ENCODE measurements at places on chromosomes 3 and 15. TPM values are rescaled to one million over a fixed set of nuclear protein-coding genes. Genes with fewer than 3 reads are reported as not detected.

The ZNF717 gene
- 8.4 TPM for total RNA-seq

GRCh38 chr3:136184703-136185102, 11.4 kb downstream of the MSL2 start:
- H3K4me1 ChIP-seq, result peaks cover 79% of the 10 kb centered on the region
- H3K27ac ChIP-seq, result no peak overlapping the region
- H3K27me3 ChIP-seq, result no peaks in the 10 kb centered on the region
- no peak for DNase-seq
- H3K4me3 ChIP-seq, result no peak overlapping the region

- no peaks in the 10 kb centered on the region for H3K27me3 ChIP-seq
- peaks cover 11% of the 10 kb centered on the region for H3K4me1 ChIP-seq
- no peak for DNase-seq
- no peak overlapping the region for H3K4me3 ChIP-seq
These were observed 269.6 kb upstream of the CFAP20DC start for GRCh38 chr3:59319442-59319841.

DNA sequence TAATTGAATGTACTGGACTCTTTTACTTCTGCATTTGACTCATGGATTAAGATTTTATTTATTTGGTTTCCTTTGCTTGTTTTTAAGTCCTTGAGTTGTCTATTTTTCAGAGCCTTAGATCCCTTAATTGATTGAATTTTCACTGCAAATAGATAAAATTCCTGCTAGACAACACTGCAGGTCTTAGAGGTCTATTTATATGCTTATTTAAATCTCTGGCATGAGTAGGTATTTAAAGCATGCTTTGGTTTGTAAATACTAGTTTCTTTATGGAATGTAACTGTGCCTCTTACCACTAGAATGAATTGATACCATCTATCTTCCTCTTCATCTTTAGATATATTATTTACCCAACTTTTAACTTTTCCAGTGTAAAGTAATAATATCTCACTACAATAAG, 20.0 kb downstream of the PLSCR5 start:
- peaks cover 2% of the 10 kb centered on the region for H3K27me3 ChIP-seq
- DNase-seq, result no peak
- H3K4me1 ChIP-seq, result no peaks in the 10 kb centered on the region
- H3K27ac ChIP-seq, result no peak overlapping the region

DNA sequence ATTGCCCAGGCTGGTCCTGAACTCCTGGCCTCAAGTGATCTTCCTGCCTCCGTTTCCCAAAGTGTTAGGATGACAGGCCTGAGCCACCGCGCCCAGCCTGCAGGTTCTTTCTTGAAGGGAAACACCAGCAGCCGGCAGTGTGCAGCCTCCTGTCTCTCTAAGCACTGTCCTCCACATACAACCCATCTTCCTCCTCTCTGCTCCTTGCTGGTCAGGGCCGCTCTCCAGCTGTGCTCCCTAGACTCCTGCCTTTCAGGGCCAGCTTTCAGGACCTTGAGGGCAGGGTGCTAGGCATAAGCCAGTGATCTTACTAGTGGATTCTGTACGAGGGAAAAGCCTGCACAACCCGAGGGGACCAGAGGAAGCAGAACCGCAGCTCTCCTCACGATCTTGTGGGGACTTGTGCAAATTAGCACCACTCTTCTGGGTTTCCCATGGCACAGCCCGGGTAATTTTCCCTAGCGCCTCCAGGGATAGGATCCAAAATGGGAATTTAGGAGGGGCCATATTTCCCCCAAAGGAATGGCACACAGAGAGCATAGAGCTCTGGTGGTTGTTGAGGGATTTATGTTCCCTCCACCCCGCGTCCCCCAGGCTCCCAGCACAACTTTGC, 18.2 kb upstream of the CORO2B start:
- no peak overlapping the region for H3K4me3 ChIP-seq
- peaks cover 39% of the 10 kb centered on the region for H3K27me3 ChIP-seq
- no peaks in the 10 kb centered on the region for H3K36me3 ChIP-seq

GRCh38 chr15:74424901-74425528, 8.7 kb downstream of the SEMA7A start:
- no peaks in the 10 kb centered on the region for H3K27me3 ChIP-seq
- DNase-seq, result no peak
- no peak overlapping the region for H3K27ac ChIP-seq
- peaks cover 24% of the 10 kb centered on the region for H3K36me3 ChIP-seq
- H3K4me3 ChIP-seq, result no peak overlapping the region

GRCh38 chr3:72259755-72260587, 475.0 kb upstream of the PROK2 start:
- H3K4me3 ChIP-seq, result no peak overlapping the region
- H3K36me3 ChIP-seq, result peaks cover 4% of the 10 kb centered on the region
- H3K4me1 ChIP-seq, result peaks cover 38% of the 10 kb centered on the region
- H3K27ac ChIP-seq, result peak overlapping the region; percentile 61

The STRIT1 gene
- not detected for total RNA-seq

All from activated CD4-positive, alpha-beta memory T cell treated with anti-CD3 and anti-CD28 coated beads for 36 hours (primary cell).